ENCODE measurements at places on chromosomes 5 and 9.

DNA sequence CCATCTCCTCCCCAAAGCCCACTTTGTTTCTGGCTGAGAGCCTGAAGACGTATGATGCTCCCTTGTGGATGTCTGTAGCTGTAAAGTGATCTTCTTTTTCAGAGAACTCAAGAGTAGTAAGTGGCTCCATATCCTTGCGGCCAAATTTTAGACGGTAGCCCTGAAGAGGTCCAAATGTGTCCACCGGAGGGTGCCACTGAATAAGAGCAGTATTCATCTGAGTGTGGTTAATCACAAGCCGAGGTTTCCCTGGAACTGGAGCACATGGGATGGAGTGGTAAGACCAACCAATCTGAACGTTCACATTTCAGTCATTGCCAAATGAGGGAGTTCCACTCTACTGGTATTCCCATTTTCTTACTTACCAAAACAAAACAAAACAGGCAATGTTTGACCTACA is 686.5 kb upstream of the DMAC1 start:
- DNase-seq, result no peak

DNA sequence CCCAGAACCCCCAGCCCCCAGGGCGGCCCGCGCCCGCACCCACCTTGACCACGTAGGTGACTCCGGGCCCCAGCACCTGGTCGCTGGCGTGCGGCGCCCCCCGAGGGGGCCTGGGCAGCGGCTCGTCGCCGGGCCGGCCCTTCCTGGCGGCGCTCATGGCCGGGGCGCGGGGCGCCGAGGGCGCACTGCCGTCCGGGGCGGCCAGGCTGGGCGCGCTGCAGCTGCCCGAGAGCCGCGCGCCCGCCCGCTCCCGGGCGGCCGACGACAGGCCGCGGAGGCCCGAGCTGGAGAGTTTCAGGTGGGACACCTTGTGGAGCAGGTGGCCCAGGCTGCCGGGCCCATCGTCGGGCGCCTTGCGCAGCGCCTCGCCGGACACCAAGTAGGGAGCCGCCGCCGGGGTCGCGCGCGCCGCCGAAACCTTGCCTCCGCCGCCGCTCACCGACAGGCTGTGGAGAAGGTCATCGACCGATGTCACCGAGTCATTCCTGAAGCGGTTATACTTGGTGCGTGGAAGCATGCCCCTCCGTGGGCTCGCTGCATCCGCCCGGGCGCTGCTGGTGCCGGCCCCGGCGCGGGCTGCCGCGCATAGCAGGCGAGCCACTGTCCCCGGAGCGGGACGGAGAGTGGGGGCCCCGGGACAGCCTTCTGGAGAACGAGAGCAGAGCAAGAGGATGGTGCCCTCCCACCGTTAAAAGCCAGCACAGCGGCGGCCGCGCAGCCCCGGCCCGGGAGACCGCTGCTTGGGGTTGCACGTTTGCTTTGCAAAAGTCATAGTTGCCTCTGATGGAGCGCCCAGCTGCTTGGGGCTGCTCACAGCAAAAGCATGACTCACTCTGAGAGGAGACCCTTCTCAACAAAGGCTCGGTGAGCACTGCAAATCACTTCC is at the start of gene SHC3:
SHC3 (minus strand) TSS at position 875 of the 886 bp plus-strand sequence; CDS start at position 517, 358 bp downstream.
- DNase-seq, result no peak

GRCh38 chr9:7879551-7880245 is 80.1 kb upstream of the DMAC1 start:
- DNase-seq, result no peak

GRCh38 chr9:38649731-38650363 is 29.5 kb upstream of the ANKRD18A start:
- no peak for DNase-seq

GRCh38 chr9:76044266-76044819 is 153.9 kb downstream of the PCSK5 start:
- no peak for DNase-seq

DNA sequence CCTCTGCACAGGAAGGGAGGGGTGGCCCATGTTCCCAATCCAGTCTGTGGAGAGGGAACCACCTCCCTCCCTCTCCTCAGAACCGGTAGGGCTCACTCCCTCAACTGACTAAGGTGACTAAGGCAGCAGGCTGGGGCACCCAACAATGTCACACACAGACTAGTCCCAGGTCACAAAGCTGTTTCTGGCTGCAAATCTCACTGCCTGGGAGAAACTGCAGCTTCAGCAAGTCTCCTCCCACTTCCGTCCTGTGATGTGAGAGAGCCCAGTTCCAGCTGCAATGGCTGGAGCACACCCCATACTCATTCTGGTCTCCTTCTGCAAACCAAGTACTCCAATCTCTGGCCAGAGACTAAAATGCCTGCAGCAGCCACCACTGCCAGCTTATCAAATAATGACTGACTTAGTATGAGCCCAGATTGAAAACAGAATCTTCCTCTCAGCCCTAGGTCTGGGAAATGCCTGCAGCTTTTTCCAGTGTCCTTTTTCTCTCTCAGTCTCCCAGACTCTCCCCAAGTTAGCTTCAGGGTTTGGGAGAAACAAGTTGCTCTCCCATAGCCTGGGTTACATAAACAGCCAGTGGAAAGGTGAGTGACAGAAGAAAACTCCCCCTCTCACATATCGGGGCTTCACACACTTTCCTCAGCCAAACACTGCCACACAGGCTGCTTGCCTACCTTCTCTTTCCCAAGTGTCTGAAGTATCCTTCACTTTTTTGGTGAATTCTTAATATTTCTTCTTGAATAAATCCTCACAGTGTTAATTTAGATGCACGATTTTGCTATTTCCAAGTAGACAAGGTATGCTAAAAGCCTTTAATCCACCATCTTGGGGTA is 247.4 kb upstream of the RASA1 start:
- DNase-seq, result peak; percentile 39

DNA sequence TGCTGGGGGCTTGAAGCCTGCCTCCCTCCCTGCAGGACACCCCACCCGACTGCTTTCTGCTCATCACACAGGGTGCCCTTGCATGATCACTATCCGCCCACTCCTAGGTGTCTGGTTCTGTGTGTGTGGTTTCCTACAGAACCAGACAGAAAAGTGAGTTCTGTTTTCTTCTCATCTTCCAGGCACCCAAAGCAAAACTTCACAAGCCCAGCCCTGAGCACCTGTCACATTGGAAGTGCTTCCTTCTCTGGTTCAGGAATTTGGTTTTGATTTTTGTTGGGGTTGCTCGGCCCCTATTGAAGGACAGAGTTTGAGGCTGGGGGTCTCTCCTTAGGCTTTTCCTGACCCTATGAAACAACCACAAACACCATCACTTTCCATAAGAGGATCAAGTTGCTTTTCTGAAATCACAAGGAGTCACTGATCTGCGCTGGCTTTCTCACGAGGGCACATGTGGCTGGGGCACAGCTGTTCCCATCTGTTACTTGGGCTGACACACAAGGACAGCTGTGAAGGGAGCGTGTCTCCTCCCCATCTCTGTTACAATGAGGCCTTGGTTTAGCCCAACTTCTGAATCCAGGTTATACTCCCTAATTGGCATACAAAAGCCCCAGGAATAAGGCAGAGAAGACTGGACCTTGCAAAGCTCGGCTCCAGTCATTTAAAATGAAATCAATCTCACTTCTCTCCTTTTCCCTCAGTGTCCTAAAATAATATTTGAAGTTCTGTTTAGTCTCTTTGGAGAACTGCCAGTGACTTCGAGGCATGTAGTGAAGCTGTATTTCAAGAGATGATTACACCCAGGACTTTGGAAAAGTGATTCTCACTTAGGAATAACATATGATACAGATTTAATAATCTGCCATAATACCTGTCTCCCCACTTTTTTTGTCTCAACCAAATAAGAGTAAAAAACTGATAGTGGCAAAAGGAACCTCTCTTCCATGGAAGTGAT is 213.1 kb upstream of the GAS1 start:
- no peak for DNase-seq

DNA sequence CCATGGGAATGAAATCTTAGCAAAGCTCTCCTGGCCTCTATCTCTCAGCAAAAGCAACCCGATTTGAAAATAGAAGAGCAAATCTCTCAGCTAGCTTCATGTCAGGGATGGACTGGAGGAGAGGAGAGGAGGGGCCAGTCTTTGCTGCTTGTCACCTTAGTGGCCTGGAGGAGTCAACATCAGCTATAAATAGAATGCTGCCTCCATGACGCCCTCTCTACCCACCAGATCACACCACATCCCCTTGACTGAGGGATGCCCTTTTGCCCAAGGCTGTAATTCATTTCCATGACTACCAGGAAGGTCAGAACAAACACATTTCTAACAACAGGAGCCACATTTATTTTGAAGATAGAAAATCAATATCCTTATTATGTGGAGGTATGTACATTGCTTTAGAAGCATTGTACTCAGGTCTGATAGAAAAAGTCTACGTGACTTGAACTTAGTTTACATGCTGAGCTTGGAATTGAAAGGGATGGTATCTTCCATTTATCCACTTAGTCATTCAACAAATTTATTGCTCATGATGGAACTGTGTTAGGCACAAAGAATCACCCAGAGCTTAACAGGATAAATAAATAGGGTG is 92.4 kb upstream of the LIFR start:
- DNase-seq, result no peak

- no peak for DNase-seq
Measured at GRCh38 chr5:36945687-36946086, 69.1 kb downstream of the NIPBL start.

DNA sequence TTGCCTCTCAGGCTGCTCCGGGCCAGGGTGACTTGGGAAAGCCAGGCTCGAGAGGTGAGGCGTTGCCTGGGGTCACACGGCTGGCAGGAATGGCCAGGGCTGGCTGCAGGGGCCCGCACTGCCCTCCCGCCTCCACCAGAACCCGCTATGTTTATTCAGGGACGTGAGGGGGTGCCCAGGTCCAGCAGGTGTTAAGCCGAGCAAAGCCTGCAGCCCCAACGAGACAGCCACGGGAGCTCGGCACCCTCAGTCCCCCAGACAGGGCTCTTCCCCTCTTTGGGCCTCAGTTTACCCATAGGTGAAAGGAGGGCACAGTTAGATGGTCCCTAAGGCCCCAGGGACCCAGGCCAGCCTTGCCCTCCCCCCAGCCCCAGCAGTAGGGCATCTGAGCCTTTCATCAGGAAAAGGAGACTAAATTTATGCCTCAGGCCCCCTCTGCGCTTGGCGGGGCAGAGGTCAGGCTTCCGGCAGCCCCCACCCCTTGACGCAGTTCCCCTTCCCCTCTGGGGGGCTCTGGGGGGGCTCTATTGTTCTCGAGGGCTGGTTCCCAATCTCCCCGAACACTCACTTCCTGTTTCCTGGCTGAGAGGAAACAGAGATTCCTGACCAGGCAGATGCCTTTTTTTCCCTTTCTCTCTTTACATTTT is 7.1 kb upstream of the EGFL7 start:
- no peak for DNase-seq

DNA sequence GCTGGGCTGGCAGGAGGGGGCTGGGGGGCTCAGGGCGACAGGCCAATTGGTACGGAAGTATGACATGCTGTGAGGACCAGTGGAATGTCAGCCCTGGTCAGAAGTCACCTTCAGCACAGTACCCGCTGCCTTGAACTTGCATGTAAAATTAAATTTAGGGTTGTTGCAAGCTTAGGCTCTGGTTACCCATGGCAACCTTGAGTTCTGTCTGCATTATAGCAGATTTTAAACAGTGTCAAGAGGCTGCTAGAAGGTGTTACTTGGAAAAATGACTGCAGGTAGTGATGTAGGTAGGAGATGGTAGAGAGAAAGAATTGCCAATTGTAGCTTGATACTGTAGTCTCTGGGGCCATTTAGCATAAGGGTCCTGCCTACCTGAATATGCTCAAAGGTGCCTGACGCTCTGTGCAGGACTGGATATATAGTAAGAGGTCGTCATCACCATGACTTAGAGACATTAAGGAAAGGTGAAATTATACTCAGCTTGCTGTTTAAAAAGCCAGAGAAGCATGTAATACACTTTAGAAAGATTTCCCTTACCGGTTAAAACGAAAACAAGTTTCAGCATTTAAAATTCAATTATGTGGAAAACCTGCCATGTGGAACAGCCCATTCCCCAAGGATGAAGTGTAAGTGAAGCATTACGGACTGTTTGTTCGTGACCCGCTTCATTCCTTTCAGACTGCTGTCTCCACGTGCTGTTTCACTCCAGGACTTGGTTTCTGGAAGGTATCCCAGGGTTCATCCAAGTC is 169.0 kb downstream of the PDZD2 start:
- no peak for DNase-seq

DNA sequence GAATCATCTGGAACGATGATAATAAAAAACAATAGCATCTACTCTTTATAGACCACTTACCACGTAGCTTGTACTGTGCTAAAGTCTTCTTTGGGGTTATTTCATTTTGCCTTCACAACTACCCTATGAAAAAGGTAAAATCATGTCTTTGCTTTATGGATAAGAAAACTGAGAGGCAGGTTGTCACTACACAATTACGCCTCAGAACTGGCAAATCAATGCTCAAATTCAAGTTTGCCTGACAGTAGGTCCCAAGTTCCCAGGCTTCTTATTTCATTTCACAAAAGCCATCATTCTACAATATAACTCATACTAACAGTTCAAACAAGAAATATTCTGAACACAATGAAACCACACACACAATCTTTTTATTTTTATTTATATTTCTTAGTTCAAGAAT is 258.5 kb downstream of the GABRB2 start:
- DNase-seq, result no peak

DNA sequence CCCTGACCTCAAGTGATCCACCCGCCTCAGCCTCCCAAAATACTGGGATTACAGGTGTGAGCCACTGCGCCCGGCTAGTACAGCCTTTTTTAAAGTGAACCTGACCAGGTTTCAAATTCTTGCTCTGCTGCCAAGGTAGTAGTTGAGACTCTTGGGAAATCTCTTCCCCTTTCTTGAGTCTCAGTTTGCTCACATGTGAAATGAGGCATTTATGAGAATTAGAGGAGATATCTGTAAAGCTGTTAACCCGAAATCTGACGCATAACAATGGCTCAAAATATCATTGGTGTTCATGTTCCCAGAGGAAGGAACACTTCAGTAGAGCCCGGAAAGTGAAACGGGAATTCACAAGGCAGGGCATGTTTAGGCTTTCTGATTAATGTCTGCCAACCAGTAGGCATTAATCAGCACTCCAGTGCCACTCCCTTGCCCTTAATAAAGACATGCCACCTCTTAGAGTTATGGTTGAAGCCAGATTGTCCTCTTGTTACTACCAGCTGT is 1.5 kb downstream of the ARPC5L start:
- no peak for DNase-seq

DNA sequence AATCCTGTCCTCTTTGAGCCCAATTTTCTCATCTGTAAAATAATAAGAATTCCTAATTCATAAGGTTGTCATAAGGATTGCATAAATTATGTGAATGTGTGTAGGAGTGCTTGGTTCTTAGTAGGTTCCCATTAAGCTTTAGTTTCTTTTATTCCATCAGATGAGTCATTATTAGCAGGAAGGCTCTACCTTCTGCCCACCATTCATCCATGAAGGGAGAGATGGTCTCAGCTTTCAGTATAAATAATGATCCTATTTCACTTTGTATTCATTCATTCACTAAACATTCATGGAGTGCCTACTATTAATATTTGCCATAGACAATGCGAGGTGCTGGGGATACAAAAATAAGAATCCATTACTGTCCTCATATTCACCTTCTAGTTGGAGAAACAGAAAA is 3.0 kb downstream of the CMYA5 start:
- no peak for DNase-seq

GRCh38 chr5:143052967-143053682 is 282.9 kb downstream of the ARHGAP26 start:
- DNase-seq, result no peak

GRCh38 chr5:85681871-85682270 is 935.9 kb upstream of the COX7C start:
- DNase-seq, result no peak
